ENCODE measurements at places on chromosomes 6 and 20.

DNA sequence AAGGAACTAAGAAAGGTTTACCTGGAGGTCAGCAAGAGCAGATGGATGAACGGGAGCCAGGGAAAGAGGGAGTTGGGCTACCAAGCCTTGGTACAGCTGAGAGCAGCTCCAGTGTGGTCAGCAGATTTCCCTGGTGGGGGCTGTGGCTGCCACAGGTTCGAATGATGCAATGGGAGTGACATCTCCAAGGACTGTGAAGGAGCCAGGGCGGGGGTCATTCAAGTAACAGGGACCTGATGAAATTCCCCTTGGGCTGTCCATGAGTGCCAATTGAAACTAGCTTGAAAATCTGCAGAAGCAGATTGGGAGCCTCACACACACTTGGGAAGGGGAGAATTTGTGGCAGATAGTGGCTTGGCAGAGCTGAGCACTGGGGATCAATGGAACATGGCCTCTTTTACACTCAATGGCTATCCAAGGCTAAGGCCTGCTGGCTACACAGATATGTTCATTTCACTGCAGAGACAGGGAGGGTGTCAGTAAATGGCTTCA lies 247.0 kb upstream of the ECI2 start:
- DNase-seq = no peak

DNA sequence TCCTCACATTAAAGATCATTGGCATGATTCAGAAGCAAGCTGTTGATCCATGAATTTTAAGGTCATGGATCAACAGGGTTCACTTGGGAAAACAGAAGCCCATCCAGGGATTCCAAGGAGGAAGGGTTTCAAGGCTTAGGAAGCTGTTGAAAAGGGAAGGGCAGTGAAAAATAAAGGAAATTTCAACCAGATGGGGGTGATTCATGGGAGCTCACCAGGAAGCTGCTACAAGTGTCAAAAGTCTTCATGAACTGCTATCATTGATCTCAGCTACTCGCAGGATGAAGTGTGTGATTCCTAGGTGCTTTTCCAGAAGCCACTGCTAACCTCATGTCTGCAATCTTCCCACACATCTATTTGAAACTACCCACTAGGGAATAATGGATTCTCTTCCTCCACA lies 26.2 kb downstream of the ADTRP start:
- no peak for DNase-seq

- DNase-seq = no peak
Observed at GRCh38 chr6:134058622-134059366, 6.4 kb upstream of the SLC2A12 start.

DNA sequence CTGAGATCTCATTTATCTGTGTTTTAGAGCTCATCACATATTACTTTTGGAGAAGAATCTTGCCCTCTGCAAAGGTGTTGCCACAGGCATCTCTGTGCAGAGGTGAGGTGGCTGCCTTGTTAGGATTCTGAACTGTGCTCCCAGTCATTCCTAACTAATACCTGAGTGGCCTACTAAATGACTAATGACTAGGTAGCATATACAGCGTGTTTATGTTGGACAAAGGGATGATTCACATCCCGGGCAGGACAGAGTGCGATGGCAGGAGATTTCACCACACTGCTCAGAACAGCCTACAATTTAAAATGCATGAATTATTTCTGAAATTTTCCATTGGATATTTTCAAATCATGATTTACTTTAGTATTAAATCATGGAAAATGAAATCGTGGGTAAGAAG lies 23.1 kb upstream of the CGA start:
- no peak for DNase-seq

DNA sequence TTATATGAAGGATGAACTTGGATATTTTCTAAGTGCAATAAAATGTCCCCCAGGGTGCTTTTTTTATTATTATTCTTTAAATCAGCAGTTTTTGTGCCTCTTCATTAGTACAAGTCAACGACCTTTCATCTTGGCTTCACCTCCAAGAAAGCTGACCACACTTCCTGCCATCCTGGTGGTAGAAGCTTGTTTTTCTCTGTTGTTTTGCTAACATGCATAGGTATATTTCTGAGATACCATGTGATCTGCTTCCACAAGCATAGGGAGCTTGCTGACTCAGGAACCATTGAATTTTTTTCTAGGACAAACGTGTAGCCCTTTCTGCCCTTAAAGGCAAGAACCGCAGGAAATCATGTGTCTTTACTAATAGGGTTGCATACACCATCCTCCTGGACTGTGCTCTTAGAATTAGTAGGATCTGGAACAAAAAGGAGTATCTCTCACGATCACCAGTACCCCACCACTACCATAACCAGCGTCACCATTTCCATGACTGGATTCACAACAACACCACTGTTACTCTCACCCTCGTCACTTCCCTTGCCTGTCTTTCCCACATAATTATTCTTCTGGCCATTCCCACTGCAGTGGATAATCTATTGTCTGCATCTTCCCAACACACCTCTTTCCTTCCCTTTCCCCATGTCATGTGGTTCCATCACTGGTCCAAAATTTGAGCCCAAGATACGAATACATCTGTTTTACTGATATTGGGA lies 207.1 kb downstream of the MAFB start:
- no peak for DNase-seq

- no peak for DNase-seq
Observed at GRCh38 chr20:3452690-3453089, 18.1 kb upstream of the ATRN start.

DNA sequence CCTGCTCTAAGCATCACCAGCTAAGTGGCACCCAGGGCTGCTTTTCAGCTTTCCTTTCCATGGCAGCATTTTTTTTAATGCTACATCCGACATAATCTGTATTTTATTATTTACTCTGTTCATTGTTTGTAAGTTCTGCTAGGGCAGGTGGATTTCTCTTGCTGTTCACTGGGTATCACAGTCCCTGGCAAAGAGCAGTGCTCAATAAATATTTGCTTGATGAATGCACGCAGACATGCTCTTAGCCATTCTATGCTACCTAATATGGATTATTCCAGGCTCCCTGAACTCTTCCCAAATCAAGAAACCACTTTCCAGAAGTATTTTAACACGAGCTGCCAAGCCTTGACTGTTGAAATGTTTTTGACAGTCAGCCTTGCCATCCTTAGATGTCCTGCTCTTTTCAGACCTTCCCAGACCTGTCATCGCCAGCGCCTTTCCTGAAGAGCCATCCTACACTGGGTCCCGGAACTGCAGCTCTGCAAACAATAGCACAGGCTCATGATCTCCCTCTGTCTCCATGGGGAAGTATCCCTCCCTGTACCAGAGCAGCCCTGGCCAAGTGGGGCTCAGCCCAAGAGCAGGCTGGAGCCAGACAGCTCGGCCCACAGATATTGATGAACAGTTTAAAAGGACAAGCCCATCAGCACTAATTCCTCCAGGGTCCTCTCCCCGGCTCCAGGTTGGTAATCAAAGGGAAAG lies 136.5 kb upstream of the CDH4 start:
- DNase-seq = no peak

GRCh38 chr6:18663011-18663410 lies 275.9 kb downstream of the RNF144B start:
- no peak for DNase-seq

- no peak for DNase-seq
Observed at GRCh38 chr6:125182237-125183008, 28.9 kb downstream of the TPD52L1 start.

- no peak for DNase-seq
Observed at GRCh38 chr20:3181270-3181669, 7.9 kb upstream of the LZTS3 start.

GRCh38 chr6:150293423-150294173 lies 75.2 kb upstream of the IYD start:
- DNase-seq = no peak

- DNase-seq = no peak
Observed at GRCh38 chr6:36676141-36677058, 2.1 kb upstream of the CDKN1A start.

DNA sequence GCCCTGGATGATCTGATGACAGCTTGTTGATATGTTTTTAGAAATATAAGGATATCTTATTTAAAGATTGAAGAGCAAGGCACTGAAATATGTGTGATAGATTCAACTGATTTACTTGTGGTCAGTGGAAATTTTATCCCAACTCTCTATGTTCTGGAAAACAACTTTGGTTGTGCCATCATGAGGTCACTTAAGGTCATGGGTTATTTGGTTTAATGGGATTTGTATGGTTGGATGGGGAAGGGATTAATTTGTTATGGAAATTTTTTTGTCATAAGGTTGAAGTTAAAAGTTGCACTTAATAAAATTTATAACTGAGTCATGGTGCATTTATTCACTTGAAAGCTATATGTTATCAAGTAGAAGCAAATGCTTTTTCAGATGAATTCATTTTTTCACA lies 214.3 kb upstream of the LAMP5 start:
- no peak for DNase-seq

- DNase-seq = no peak
Observed at GRCh38 chr6:111663692-111664564, 58.2 kb upstream of the TRAF3IP2 start.

DNA sequence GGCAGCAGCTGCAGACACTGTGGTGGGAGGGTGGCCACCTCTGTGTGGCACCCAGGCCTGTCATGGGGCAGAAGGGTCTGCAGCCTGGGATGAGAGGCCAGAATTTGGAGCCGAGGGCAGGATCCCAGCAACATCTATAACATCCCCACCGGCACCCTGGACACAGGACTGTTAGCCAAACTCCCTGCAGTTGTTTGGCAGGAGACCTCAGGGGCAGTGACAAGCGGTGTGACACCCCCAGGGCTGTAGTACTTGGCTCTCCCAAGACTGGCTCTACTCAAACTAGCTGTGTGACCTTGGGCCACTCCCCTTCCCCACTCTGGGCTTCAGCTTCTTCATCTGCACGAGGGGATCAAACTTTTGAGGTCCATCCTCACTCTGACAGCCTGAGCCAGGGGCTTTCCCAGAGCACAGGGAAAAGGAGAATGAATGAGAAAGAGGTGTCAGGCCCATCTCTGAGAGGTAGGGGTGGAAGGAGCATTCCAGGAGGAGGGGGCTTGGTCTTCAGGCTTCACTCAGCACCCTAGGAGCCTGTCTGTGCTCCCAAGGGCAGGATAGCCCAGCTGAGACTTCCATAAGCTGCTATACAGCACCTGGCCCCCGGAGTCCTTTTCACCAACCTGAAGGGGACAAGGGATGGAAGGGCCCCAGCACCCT lies 64.0 kb downstream of the MDGA1 start:
- no peak for DNase-seq

- DNase-seq = no peak
Observed at GRCh38 chr6:159801935-159802334, 1.9 kb downstream of the PNLDC1 start.

- DNase-seq = no peak
Observed at GRCh38 chr20:7714549-7714948, 225.7 kb downstream of the HAO1 start.

DNA sequence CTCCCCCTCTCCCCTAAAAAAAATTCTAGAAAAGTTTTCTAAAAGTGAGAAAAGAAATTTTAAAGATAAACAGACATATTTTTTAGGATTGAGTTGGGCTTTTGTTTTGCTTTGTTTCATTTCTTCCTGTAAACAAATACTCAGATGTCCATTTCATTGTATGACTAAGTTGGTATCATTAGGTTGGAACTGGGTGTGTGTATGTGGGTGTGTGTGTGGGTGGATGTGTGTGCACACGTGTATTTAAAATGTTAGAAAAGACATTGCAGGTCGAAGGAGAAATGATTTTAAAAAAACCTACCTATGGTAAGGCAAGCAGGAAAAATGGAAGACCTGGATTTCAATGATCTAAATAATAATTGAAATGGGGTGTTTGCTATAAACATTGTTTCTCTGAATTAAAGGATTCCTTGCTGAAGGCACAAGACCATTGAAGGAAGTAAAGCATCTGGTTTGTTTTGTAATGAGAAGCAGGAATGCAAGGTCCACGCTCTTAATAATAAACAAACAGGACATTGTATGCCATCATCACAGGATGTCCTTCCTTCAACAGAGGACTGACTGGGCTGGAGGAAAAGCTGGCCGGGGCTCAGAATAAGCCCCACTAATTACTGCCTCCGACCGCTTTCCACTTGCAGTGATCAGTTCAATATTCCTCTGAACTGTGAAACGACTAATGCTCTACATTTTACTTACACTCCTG lies 996 bp upstream of the PRDM1 start:
- DNase-seq = no peak

GRCh38 chr20:25005220-25005619 lies 12.7 kb upstream of the APMAP start:
- DNase-seq = no peak

DNA sequence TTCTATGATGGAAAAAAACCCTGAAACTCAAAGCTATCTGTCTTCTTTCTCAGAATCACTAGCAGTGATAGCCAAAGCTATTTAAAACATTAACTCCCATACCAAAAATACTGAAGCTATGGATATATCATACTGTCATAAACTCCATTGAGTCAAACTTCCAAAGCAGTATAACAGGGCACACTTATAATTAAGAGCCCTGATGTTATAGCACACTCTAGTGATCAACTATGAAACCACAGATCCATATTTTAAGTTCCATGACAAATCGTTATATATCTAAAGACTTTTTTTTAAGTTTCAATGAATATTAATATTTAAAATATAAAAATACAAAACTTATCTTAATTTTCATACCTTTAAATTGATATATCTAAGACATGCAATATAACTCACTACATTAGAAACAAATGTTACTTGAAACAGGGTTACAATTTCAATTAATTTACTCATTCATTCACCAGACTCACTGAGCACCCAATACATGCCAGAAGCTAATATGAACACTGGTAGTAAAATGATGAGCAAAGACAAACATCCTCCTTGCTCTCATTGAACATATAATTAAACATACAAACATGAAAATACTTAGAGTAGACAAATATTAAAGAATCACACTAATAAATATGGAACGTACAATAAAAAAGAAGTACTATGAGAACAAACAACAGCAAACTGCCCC lies 69.3 kb downstream of the IBTK start:
- no peak for DNase-seq

GRCh38 chr6:29553268-29554057 lies 6.1 kb downstream of the UBD start:
- no peak for DNase-seq

- DNase-seq = no peak
Observed at GRCh38 chr20:32364554-32365208, 6.5 kb downstream of the ASXL1 start.

- DNase-seq = no peak
Observed at GRCh38 chr6:131778169-131778568, 29.7 kb upstream of the ENPP1 start.

Measured in D721Med (cell line).